ENCODE measurements at places on chromosomes 4 and X.

DNA sequence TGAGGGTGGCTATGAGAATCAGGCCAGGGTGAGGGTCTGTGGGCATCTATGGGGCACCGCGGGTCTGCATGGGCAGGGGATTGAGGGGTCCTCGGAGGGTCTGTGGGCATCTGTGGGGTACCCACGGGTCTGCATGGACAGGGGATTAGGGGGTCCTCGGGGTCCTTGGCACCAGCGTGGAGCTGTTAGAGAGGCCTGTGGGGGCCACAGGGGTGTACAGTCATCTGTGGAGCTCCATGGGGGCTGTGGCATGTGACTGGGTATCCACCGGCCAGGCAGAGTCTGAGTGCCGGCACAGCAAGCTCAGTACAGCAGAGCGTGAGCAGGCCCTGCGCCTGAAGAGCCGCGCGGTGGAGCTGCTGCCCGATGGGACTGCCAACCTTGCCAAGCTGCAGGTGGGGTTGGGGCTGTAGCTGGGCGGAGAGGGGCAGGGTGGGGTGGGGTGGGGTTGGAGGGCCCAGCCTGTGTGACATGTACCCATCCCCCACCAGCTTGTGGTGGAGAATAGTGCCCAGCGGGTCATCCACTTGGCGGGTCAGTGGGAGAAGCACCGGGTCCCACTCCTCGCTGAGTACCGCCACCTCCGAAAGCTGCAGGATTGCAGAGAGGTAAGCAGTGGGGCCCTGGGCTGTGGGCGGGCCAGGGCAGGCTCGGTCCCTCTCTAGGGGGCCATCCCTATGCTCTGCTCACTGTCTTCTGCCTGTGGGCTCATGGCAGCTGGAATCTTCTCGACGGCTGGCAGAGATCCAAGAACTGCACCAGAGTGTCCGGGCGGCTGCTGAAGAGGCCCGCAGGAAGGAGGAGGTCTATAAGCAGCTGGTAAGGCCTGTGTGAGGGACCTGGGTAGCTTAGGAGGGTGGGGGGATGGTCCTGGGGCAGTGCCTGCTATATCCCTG lies 12.9 kb downstream of the CCDC22 start:
- no peak for DNase-seq

DNA sequence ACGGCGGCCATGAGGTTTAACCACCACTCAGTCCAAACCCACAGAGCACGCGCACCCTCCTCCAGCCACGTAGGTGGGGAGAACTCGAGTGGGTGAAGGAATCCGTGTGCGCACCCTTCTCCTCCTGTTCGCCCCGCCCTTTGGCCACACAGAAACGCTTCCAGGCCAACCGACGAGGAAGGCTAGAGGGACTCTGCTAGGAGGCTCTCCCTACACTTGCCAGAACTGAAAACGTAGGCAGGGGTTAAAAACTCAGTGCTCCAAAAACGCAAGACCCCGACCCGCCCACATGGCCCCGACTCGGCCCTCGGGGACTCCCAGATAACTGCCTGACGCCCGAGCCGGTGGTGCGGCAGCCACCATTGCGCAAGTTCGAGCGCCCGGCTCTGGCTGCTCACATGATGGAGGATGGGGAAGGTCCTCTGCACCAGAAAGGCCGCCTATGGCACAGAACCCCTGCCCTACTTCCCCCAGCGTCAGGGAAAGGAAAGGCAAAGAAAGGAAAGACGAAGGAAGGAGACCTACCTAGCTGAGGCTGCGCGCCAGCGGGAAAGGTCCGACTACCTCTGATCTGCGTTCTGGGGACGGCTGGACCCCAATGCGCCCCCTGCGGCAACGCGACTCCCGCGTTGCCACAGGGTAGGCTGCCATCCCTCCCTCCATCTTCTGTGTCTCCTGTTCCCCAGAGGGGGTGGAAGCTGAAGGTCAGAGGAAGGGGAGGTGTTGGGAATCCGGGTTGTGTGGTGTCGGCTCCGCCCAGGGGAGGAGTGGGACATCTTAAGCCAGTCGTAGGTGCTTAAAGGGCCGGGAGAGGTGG lies 201.9 kb upstream of the AGTR2 start:
- DNase-seq: no peak

DNA sequence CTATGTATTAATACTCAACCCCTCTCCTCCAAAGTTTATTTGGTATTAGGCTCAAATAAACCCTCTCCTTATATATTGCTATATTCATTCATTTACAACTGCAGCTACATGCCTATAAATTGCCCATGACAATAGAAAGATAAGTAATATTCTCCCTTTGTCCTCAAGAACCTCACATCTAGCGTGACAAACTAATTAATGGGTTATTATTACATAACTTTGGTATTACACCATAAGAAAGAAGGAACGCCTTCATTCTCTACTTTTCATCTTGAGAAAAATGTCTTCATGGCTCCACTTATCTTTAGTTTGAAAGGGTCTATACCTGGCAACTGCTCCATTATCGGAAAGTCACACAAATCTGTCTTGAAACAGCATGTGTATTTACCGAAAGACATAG lies 157.7 kb upstream of the RASGEF1B start:
- no peak for DNase-seq

- DNase-seq: no peak
Observed at GRCh38 chr4:56995525-56995924, 16.8 kb downstream of the POLR2B start.

GRCh38 chr4:153153339-153153871 lies 50.8 kb upstream of the TRIM2 start:
- no peak for DNase-seq

DNA sequence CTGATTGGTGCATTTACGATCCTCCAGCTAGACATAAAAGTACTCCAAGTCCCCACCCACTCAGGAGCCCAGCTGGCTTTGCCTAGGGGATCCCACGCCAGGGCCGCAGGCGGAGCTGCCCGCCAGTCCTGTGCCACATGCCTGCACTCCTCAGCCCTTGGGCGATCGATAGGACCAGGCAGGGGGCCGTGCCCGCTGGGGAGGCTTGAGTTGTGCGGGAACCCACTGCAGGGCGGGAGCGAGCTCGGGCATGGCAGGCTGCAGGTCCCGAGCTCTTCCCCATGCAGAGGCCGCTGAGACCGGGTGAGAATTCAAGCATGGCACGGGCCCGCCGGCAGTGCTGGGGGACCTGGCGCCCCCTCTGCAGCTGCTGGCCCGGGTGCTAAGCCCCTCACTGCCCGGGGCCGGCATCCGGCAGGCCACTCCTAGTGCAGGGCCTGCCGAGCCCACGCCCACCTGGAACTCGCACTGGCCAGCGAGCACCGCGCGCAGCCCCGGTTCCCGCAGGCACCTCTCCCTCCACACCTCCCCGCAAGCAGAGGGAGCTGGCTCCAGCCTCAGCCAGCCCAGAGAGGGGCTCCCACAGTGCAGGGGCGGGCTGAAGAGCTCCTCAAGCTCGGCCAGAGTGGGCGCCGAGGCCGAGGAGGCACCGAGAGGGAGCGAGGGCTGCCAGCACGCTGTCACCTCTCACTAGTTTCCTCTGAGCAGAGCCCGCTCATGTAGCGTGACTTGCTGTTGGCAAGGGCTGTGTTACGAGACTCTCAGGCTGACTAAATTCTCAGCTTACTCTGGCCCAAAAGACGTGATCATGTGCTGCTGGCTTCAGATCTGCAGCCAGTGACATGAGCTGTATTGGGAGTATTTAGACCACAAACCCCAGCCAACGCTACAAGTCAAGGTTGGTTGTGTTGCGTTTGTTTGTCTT lies 87.5 kb downstream of the TRAPPC11 start:
- no peak for DNase-seq

DNA sequence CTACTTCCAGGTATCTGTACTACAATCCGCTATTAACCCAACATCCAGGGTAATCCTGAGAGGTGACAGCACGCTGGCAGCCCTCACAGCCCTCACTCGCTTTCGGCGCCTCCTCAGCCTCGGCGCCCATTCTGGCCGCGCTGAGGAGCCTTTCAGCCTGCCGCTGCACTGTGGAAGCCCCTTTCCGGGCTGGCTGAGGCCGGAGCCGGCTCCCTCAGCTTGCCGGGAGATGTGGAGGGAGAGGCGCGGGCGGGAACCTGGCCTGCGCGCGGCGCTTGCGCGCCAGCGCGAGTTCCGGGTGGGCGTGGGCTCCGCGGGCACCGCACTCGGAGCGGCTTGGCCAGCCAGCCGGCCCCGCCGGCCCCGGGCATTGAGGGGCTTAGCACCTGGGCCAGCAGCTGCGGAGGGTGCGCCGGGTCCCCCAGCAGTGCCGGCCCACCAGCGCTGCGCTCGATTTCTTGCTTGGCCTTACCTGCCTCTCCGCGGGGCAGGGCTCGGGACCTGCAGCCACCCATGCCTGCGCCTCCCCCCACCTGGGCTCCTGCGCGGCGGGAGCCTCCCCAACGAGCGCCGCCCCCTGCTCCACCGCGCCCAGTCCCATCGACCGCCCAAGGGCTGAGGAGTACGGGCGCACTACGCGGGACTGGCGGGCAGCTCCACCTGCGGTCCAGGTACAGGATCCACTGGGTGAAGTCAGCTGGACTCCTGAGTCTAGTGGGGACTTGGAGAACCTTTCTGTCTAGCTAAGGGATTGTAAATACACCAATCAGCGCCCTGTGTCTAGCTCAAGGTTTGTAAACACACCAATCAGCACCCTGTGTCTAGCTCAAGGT lies 87.3 kb downstream of the PRSS12 start:
- DNase-seq: no peak

DNA sequence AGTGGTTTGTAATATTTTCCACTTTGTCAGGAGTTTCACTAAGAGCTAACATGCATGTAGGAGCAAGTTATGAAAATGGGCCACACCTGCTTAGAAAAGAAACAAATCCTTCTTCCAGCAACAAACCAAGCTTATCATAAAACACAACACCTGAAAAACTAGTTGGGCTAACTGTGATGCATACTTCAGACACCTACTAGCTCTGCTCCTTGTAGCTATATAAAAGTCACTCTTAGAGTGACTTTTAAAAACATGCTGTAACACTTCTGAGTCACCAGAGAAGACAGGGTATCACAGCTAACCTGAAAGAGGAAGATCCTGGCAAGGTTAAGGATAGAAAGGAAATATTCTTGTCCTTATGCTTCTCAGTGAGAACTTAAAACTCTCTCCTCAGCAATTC lies 3.6 kb upstream of the SLAIN2 start:
- no peak for DNase-seq

DNA sequence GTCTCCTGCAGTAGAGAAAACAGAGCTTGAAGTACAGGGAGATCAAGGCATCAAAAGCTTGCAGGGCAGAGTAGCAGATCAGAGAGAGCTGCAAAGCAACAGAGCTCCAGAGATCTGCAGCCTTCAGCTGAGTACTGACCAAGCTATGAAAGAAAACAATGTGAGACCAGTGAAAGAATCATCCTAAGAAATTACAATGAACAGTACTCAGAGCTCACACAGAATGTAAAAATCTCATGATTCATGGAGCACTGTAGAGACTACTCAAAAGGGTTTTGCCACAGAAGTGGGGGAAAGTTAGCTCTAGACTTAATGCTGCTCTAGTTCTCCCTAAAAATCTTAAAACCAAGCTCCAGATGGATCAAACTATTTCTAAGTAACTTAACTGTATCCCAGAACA lies 80.0 kb upstream of the MAB21L2 start:
- no peak for DNase-seq

Measured in stimulated activated CD8-positive, alpha-beta memory T cell treated with anti-CD3 and anti-CD28 coated beads, Interleukin-2, amount 100 ng/mL, for 1 hour (primary cell).